Bronchial smooth muscle cell (primary cell): ENCODE measurements at places on chromosomes 13 and 19. TPM values are rescaled to one million over a fixed set of nuclear protein-coding genes. Genes with fewer than 3 reads are reported as not detected.

NEK5 gene
- under 0.01 and 0.09 TPM in 2 replicates for total RNA-seq

LILRB5 gene
- total RNA-seq, result not detected in 2 replicates

OVOL3 gene
- total RNA-seq, result not detected in 2 replicates

KMT2B gene
- 2.7 and 6.8 TPM in 2 replicates for total RNA-seq

PRR22 gene
- total RNA-seq, result 0.09 and 0.16 TPM in 2 replicates

CADM4 gene
- 1.4 and 1.7 TPM in 2 replicates for total RNA-seq

HIF3A gene
- total RNA-seq, result 1.3 TPM in 1 of 2 replicates, not detected in the other

ODAD3 gene
- 0.79 and 1.0 TPM in 2 replicates for total RNA-seq

ZNF616 gene
- 9.0 and 12.2 TPM in 2 replicates for total RNA-seq

DKKL1 gene
- 0.16 and 0.26 TPM in 2 replicates for total RNA-seq

SIGLEC7 gene
- not detected in 2 replicates for total RNA-seq

SRRM5 gene
- not detected in 2 replicates for total RNA-seq

ZNF93 gene
- total RNA-seq, result 1.7 and 2.0 TPM in 2 replicates

UTP14C gene
- 8.2 and 10.2 TPM in 2 replicates for total RNA-seq

FFAR2 gene
- total RNA-seq, result not detected in 2 replicates

ELOF1 gene
- 25.7 and 25.8 TPM in 2 replicates for total RNA-seq

S1PR2 gene
- 24.4 and 56.8 TPM in 2 replicates for total RNA-seq

FXYD3 gene
- total RNA-seq, result 0.16 and 1.1 TPM in 2 replicates

ATXN8OS gene
- not detected in 2 replicates for total RNA-seq

CCDC8 gene
- 40.5 and 50.6 TPM in 2 replicates for total RNA-seq

MAG gene
- total RNA-seq, result not detected in 2 replicates

NMRK2 gene
- not detected in 2 replicates for total RNA-seq

IFI30 gene
- total RNA-seq, result 9.5 and 35.3 TPM in 2 replicates

CYP4F8 gene
- total RNA-seq, result under 0.01 TPM in 1 of 2 replicates, not detected in the other

YJEFN3 gene
- 0.17 and 0.32 TPM in 2 replicates for total RNA-seq

MTMR6 gene
- 7.8 and 12.6 TPM in 2 replicates for total RNA-seq
